ENCODE measurements at places on chromosomes 2 and 18.
A peak's percentile ranks its signal among the peaks of the same experiment; 100 is the strongest.

DNA sequence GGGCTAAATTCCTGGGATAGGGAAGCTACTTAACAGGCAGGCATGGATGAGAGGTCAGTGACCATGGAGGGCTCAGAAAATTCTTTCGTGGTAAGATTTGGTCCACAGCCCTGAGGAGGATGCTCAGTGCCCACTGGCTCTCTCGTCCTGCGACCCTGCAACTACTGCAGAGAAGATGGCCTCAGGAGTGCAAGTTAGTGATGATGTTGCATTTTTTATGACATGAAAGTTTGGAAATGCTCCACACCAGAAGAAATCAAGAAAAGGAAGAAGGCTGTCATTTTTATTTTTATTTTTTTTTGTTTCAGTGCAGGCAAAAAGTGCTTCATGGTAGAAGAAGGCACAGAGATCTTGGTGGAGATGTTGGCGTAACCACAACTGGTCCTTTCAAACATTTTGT lies 238.6 kb upstream of the PARD3B start:
- DNase-seq: no peak

GRCh38 chr2:230891509-230891908 lies 26.8 kb downstream of the ITM2C start:
- DNase-seq: no peak

DNA sequence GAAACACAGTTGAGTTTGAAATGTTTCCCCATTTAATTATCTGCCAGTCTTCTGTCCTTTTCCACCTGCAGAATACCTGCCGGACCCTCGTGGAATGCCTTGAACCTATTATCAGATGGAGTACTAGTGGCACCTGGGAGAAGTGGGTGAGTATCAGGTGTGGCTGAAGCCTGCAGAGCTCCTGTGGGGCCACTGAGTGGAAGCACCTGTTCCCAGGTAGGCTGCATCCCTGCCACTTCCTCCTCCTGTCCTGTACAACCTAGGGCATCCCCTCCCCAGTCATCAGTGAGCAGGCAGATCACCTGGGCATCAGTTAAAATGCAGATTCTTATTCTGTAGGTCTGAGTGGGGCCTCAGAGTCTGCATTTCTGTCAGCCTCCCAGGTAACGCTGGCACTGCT lies 80.8 kb upstream of the BZW1 start:
- no peak for DNase-seq

DNA sequence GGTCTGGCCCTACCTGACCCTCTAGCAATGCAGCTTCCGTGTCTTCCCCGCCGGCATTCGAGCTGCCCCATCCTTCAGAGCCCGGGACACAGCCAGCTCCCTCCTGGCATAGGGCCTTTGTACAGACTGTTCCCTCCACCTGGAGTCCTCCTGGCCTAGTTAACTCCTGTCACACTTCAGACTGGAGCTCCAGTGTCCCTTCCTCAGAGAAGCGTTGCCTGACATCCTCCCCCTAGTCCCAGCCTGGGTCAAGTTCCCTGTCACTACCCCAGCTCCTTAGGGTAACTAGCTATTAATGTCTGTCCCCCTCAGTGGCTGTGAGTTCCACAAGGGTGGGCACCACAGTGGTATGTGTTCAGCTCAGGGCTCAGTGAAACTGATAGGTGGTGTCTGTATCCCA lies 45.5 kb upstream of the LOXHD1 start:
- no peak for DNase-seq

DNA sequence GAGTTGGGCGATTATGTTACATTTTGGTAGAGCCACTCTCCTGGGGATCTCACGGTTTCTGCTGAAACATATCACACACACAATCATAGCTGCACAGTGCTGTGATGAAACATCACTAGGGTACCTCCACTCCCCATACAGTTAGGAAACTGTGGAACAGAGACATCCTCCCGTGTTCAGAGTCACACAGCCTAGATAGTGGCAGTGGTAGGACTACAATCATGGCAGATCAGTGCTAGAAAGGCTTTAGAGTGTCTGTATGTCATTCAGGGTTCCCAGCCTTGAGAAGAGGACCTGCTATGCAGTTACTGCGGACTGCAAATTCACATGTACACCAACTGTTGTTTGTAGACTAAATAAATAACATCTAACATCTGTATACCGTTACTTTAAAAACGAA lies 210.3 kb upstream of the FOSL2 start:
- DNase-seq: no peak

- DNase-seq: no peak
Observed at GRCh38 chr18:23853448-23854195, 160.9 kb upstream of the TTC39C start.

GRCh38 chr2:116491292-116491691 lies 1323.2 kb upstream of the DDX18 start:
- DNase-seq: no peak

GRCh38 chr2:158619496-158619895 lies 162.7 kb downstream of the PKP4 start:
- peak; percentile 36 for DNase-seq

- no peak for DNase-seq
Observed at GRCh38 chr18:43934322-43934721, 657.0 kb upstream of the SYT4 start.

- no peak for DNase-seq
Observed at GRCh38 chr18:49985236-49985635, 171.9 kb upstream of the ACAA2 start.

DNA sequence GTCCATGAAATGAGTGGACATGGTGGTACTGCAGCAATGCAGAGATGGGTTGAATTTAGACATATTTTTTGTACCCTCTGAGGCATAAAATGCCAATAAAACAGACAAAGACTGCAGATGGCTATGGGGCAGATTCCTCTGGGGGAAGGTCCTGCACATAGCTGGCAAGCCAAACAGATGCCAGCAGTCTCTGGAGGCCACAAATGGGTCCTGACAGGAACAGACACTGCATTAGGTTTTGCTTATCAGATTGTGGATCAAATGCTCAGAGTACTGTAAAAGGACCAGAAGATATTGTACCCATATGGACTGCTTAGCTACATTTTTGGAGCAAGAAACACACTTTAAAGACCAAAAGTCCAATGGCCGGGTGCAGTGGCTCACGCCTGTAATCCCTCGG lies 40.9 kb upstream of the ORC2 start:
- no peak for DNase-seq

GRCh38 chr2:68637047-68637446 lies 6.3 kb upstream of the PROKR1 start:
- DNase-seq: no peak

- no peak for DNase-seq
Observed at GRCh38 chr2:206202446-206202845, 42.8 kb downstream of the EEF1B2 start.

- DNase-seq: peak; percentile 24
Observed at GRCh38 chr2:166127217-166128155, at the start of gene SCN1A. SCN1A (minus strand) TSS chr2:166128020; CDS start chr2:166073621, 54,399 bp downstream.
